Stimulated activated CD8-positive, alpha-beta memory T cell treated with anti-CD3 and anti-CD28 coated beads, Interleukin-2, amount 100 ng/mL, for 1 hour (primary cell): ENCODE measurements at places on chromosomes 2 and 18.

- no peak for DNase-seq
Observed at GRCh38 chr2:204899983-204900382, 354.7 kb downstream of the PARD3B start.

DNA sequence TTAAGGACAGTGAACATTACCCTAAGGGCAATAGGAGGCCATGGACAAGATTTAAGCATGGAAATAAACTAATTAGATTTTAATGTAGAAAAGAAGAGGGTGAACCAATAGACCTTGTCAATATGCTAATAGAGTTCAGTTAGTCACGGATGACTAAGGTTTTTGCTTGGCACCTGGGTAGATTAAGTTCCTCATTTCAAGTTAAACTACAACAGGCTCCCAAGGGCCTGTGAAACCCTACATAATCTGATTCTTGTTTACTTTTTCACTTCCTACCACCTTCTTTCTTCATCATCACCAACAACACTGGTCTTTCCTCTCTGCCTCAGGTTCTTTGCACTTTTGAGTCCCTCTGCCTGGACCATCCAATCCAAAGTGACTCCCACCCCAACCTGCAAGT is 14.8 kb downstream of the SP110 start:
- DNase-seq: no peak

DNA sequence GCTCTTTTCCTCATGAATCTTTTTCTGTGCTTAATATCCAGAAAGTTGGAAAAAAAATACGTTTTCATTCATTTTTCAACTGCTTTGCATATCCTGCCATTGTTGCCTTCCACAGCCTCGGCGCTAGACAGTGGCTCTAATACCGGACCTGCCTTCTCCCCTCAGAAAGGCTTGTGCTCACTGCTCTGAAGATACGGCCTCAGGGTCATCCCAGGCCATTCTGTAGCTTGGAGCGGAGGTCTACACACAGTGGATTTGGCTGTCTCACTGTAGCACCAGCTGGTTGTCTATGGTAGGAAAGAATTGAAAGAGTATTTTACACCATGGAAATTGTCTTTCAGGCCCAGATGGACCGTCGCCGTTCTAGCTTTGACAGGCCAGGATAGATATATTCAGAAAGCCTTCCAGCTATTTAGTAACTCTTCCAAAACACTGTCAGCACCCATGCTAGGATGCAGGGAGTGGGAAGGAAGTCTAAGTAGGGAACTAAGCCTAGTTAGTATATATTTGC is 242.0 kb downstream of the TMEM182 start:
- no peak for DNase-seq

GRCh38 chr18:74457725-74458421 is 765 bp upstream of the DIPK1C start:
- DNase-seq: no peak

- DNase-seq: no peak
Observed at GRCh38 chr2:74862020-74862964, 28.4 kb downstream of the HK2 start.

- DNase-seq: no peak
Observed at GRCh38 chr2:56476509-56477071, 292.8 kb downstream of the CCDC85A start.

DNA sequence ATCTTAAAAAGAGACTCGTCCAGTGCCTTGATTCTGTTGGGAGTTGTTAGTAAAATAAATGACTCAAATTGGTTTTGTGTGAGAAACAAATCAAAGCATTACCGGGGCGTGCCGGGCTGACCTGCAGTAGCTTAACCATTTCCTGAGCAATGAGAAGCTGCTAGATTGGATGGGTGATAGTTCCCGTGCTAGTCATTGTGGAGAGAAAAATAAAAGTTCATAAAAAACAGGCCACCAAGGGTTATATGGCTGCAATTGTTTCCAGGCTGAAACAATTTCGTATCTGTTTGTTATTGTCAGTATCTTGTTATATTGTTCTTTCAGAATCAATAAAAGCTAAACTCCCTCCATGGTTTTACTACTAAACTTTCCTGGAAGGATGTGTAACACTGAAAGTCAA is 314.4 kb downstream of the MTX2 start:
- DNase-seq: no peak

- DNase-seq: no peak
Observed at GRCh38 chr2:74703373-74703772, 49.3 kb downstream of the SEMA4F start.

DNA sequence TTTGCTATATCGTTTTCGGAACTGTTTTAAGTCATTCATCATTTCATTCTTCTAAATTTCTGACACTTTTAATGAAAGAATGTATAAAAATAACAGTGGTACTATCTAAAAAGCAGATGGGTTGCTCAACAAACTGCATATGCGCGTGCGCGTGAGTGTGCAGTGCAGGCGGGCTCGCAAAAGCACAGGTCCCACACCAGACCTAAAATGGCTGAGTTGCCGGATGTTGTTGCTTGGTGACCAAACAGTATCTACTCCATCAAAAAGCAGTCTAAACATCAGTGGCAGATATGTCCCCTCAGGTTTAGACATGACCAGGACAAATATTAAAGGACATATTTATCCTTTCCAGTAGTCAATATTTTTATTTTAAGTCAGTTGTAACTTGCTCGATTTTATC is 5.1 kb downstream of the NOL4 start:
- no peak for DNase-seq

- no peak for DNase-seq
Observed at GRCh38 chr2:108614659-108615058, 80.4 kb downstream of the LIMS1 start.

- no peak for DNase-seq
Observed at GRCh38 chr2:207511851-207512250, 17.9 kb upstream of the CREB1 start.

DNA sequence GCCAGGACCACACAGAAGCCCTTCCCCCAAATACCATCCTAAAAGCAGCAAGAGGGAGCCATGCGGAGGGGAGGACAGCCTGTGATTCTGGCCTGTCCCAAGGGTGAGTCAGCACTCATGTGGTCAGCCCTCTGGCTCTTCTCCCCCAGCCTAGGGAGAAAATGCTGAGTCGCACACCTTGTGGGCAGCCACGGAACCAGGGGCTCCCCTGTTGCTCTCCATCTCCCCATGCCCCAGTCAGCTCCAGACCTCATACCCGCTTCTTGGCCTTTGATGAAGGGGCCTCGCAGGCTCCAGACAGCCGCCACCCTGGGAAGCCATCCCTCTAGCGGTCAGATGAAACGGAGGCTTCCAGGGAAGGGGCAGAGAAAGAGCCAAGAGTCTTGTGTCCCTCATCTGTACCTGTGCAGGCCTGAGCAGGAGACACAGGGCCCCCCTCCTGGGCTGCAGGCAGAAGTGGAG is 181.3 kb upstream of the SIX2 start:
- DNase-seq: no peak

GRCh38 chr2:236825989-236826510 is 256.4 kb downstream of the ACKR3 start:
- DNase-seq: no peak

DNA sequence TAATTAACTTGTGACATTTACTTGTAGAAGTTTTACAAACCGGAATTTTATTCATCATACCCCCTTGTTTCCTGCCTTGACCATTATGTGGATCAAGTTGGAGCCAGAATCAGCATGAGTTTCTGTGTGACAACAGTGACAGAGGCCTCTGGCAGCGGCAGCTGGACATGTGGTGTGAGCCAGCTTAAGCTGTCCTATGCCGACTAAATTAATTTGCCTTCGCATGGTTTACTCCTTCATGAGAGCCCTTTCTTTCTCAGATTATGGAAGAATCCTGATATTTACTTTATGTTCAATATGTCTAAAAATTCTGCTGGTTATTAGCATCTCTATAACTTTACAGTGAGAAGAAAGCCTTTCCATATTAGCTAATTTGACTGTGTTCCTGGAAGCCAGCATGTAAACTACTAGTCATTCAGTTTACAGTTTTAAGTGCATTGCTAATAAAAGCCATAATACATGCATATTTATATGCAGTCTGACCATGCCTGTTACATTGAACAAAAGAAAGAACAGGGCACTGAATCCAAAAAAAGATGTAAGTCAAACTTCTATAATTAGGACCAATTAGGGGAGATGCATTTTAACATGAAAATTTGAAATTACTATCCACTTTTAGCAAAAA is 495.8 kb upstream of the ACVR2A start:
- DNase-seq: no peak

GRCh38 chr2:186027922-186028321 is 289.3 kb downstream of the FSIP2 start:
- DNase-seq: no peak

GRCh38 chr18:58104096-58104495 is 60.1 kb downstream of the NEDD4L start:
- DNase-seq: no peak

DNA sequence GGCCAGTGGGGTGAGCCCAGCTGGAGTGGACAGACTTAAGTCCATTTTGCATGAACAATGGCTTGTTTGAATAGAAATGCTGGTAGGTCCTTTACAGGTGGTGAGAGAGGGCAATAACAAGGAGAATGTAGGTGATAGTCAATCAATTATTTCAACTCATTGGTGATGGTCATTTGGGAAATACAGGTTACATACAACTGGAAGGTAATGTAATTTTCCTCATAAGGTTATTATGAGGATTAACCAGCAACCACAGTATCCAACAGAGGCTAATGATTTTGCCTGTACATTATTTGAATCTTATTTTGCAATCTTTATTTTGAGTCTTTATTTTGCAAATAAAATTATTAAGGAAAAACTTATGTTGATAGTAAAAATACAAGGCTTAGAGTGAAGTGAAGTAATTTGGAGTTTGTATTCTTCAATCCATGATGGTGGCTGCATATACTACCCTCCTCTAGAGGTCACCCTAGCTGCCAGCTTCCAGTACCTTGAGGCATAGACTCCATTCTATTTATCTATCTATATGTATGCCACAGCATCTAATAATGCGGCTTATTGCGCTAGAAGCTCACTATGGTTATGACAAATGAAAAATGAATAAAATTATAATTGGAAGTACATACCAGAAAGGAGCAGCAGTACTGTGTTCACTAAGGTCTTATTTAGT is 20.5 kb upstream of the HNMT start:
- no peak for DNase-seq

- no peak for DNase-seq
Observed at GRCh38 chr2:160141912-160142311, 58.2 kb downstream of the ITGB6 start.
